ENCODE measurements at places on chromosomes 5 and 9.
A peak's percentile ranks its signal among the peaks of the same experiment; 100 is the strongest.

DNA sequence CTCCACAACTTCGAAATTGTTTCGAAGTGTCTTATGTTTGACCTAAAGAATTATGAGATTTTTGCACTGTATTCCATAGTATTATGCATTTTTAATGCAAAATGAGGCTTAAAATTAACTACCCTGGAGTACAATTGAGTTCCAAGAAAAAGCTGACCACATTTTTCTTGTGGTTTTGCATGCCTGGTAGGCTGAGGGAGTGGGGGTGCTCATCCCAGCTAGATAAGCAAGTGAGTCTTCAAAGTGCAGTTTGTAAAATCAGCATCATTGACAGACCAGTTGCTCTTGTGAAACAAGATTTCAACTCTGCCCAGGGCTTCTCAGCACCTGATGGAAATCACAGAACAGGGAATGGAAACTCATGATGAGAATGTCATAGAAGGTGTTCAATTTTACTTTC, 17.0 kb upstream of the NDUFS4 start:
- no peak for DNase-seq

- DNase-seq, result no peak
Measured at GRCh38 chr5:43258116-43258515, 55.1 kb downstream of the HMGCS1 start.

GRCh38 chr5:128093368-128093767, 9.8 kb downstream of the SLC12A2 start:
- no peak for DNase-seq

DNA sequence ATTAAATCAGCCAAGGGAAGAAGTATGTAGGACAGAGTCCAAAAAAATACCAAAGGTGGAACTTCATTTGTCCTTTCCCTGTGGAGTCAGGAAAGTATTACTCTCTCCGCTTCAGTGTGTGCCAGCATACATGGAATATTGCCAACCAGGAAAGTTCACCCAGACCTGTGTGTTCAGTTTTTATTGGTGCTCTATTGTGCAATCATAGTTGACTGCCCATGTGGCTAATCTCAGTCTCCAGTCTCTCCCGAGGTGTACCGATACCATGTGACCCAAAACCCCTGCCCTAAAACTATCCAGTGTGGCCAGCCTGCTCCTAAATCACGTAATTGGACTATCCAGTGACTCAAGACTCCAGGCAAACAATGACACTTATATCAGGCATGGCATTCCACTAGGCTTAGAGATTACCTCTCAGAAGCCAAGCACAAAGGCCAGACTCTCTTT, 38.8 kb downstream of the NFX1 start:
- DNase-seq, result no peak

GRCh38 chr9:19161257-19162025, 34.1 kb upstream of the PLIN2 start:
- DNase-seq, result peak; percentile 60

GRCh38 chr9:123282362-123283047, 14.1 kb upstream of the STRBP start:
- DNase-seq, result no peak

GRCh38 chr5:170408226-170408625, 19.1 kb upstream of the KCNMB1 start:
- DNase-seq, result no peak

GRCh38 chr9:21890696-21891095, 88.3 kb downstream of the MTAP start:
- DNase-seq, result no peak

GRCh38 chr5:116509483-116510244, 65.0 kb downstream of the SEMA6A start:
- DNase-seq, result no peak

- DNase-seq, result no peak
Measured at GRCh38 chr5:72372331-72372730, 52.2 kb downstream of the PTCD2 start.

GRCh38 chr9:13241283-13241682, 38.2 kb downstream of the MPDZ start:
- no peak for DNase-seq

DNA sequence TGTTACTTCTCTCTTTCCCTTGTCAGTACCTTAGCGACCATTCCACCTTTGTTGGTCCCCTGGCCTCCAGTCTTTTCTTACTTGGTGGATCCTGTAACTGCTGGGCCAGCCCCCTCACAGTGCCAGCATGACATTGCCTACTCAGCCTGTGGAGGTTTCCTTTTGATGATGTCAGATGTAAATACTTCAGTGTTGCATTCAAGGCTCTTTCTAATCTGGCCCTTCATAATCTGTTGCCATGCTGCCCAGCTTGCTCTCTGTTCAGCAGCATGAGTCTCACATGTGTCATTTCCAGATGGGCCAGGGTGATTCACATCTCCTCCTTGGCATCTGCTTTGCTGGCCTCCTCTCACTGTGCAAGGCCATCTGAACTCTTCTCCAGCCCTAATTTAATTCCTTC, 57.1 kb downstream of the MAST4 start:
- no peak for DNase-seq

- no peak for DNase-seq
Measured at GRCh38 chr5:92729088-92729487, 851.9 kb downstream of the NR2F1-AS1 start.

DNA sequence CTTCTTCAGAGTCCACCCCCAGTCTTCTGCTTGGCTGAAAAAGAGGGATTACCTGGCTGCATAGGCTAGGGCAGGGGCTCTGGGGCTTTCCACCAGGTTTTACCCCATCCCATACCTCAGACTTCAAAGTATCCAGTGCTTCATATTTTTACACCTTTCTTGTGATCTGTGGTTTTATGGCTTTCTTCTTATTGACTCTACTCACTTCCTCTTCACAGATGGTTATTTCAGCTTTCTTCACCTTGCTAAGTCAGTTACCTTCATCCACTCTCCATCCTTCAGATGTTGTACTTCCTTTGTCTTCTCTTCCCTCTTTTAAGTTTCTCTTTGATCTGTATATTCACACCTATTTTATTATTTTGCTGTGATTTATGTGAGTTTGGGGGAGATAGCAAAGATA, 104.3 kb downstream of the GRIA1 start:
- no peak for DNase-seq

DNA sequence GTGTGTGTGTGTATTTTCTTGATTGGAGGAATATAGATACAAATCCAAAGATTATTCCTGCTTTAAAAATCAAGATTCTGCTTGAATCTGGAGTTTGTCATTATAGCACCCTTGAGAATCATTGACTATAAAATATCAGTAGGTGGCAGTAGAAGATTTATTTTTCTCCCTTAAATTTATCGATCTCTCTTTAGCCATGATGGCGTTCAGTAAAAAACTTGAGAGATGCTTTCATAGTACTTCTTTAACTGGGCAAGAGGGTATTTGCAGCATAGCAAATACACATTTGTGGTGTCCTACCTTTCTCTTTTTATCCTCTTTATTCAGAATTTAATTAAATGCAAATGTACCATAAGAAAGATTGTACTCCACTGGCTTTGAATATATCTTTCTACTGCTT, 307.7 kb downstream of the ADGRV1 start:
- DNase-seq, result no peak

DNA sequence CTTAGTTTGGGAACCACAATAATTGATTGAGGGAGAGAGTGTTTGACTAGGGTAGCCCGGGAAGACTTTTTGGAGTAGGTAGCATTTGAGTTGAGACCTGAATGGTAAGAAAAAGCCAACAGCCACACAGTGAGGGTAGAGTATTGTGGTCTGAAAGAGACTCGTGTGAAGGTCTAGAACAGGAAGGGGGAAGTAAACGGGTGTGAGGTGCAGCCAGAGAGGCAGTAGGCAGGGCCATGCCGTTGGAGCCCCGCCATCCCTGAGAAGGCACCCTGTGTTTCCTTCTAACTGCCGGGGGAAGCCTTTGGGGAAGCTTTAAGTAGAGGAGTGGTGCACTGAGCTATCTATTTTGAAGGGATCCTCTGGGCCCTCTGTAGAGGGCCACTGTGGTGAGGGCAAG, 3.5 kb upstream of the F2RL2 start:
- no peak for DNase-seq

- DNase-seq, result no peak
Measured at GRCh38 chr9:108093773-108094675, 604.5 kb upstream of the KLF4 start.

DNA sequence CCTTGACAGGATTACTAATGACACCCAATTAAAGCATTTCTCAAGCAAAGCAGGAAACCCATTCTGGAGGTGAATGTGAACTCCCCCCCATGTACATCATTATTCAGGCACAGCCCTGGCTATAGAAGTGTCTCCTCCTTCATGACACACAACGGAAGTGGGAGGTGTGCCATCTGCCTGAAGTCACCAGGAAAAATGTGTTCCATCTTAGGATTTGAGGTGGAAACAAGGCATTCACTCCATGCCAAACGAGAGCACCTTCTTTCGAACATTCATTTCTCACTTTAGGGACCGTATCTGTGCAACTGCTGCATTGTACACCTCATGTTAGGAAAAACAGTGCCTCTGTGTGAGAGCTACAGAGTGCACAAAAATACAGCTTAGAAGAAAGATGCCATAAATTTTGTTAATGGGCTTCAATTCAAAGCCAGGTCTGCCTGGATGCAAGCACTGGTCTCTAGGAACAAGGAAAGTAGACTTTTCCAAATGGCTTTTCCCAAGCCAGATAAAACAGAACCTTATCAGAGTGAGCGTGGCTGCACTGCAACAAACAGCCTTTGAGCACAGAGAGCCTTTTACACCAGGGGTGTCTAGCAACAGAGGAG, 19.4 kb downstream of the GOLM1 start:
- no peak for DNase-seq

DNA sequence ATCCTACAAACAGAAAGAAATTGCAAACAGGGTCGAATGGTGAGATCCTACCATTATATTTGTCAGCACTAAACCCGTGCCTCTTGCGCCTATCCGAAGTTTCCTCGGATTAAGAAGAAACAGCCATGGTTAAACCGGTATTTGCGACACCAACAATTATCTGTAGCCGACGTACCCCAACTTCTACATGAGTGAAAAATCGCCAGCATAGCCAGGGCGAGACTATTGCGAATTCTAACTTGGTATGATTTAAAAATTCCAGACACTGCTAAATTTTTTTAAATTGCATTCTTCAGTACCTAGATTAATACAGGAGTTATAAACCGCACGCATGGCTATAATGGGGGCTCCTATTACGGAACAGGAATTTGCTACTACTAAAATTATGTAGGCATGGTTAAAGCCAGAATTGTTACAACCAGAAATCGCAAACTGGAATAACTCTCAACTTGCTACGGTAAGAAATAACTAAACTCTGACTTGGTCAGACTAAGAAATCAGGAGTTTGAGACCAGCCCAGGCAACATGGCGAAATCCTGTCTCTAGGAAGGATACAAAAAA, 25.3 kb upstream of the ANXA2R start:
- no peak for DNase-seq

- no peak for DNase-seq
Measured at GRCh38 chr5:146440353-146440752, 6.8 kb upstream of the TCERG1 start.

GRCh38 chr5:16794269-16794913, 141.7 kb downstream of the MYO10 start:
- DNase-seq, result no peak

DNA sequence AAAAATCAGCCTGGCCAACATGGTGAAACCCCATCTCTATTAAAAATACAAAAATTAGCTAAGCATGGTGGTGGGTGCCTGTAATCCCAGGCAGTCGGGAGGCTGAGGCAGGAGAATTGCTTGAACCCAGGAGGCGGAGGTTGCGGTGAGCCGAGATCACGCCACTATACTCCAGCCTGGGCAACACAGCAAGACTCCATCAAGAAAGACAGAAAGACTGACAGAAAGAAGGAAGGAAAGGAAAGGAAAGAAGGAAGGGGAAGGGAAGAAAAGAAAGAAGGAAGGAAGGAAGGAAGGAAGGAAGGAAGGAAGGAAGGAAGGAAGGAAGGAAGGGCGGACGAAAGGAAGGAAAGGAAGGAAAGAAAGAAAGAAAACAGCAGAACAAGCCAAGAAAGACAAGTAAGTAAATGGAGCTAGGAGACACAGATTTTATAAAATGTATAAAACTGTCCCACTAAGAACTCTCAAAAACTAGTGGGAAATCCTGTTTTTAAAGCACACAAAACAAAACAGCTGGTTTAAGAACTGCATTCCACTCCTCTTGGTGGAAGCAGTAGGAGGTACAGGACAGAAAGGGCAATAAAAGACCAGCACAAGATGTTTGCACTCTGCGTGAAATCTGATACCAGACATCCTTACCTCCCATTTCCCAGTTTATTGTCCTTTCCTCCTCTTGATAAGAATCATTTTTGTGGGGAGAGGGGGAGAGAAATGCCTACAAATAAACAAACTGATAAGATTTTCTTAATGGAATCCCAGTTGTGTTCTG, 46.7 kb downstream of the MYO10 start:
- no peak for DNase-seq

GRCh38 chr5:73962801-73963425, 336.9 kb downstream of the ARHGEF28 start:
- no peak for DNase-seq

DNA sequence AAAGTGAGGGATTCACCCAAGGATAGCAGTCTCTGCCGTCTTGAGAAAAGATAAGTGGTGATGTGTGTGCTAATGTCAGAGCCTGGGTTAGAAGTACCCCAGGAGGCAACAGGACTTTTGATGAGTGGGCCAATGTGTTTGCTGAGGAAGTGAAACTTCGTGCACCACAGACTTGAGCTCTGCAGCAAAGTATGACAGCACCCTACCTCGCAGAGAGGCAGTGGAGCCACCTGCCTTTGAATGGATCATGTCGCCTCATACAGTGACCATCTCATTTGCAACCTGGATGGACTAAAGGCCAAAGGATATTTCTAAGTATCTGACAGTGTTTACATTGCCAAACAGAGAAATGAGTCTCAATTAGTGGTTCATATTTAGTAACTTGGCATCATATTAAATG, 593.9 kb upstream of the GRAMD2B start:
- DNase-seq, result no peak

- no peak for DNase-seq
Measured at GRCh38 chr9:7790022-7790818, 9.4 kb downstream of the DMAC1 start.

DNA sequence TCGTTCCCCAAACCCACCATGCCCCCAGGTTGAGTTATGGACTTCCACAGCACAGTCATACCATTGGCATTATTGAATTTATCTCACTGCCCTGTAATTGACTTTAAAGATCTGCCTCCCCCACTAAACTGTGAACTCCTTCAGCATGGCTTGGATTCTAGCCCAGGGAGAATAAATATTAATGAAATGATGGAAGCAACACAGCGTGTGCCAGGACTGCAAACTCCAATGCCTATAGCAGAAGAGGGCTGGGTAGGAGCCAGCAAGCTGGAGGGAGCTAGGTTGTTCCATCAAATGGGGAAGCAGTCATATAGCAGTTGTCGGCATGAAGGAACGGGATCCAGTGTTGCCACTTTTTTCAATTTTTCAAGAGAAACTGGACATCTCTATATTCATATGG, 69.0 kb upstream of the MSX2 start:
- DNase-seq, result no peak
